ENCODE measurements at places on chromosomes 3 and 15.
A peak's percentile ranks its signal among the peaks of the same experiment; 100 is the strongest.

GRCh38 chr3:194270627-194271459 is 80.3 kb downstream of the CPN2 start:
- peak; percentile 63 for DNase-seq

- DNase-seq: no peak
Measured at GRCh38 chr3:182711853-182712252, 81.5 kb upstream of the ATP11B start.

DNA sequence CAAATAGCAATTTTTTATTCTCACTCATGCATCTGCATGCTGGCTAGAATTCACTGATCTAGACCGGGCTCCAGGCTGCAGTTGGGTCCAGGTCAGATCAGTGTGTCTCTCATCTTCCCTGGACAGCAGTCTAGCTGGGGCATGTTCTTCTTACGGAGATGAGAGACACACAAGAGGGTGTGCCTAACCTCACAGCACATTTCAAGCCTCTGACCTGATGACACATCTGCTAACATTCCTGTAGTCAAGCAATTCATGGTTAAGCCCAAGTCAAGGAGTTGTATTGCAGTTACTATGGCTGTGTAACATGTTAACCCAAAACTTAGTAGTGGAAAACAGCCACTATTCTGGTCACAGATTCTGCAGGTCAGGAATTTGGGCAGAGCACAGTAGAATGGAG is 13.1 kb downstream of the BSN start:
- no peak for DNase-seq

DNA sequence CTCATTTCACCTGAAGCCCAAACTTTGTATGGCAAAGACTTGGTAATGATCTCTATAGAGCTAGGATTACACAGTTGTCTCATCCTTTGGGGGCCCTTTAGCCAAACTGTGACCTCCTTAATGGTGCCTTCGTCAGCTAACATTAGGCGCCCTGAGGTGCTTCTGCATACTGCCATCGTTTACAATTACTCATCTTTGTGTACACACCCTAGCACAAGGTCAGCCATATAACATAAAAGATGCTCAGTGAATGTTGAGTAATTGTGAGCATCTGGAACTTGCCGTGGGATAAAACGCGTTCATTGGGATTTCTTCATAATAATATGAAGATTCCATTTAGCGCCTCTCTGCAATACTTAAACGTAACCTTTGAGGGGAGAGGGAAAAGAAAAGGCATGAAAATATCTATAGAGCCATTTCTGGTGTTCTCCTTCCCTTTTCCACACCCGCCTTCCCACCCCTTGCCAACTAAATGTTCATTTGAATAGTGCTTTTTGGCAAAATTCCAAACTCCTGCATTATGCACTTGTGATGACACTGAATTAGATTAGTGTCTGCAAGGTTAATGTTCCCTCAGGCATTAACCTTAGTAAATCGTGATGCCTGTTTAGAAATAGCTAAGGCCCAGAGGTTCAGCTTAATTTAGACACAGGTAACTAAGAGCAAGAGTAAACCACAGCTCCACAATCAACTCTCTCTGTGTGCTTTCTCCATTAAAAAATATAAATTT is 990 bp upstream of the ZNF148 start:
- peak; percentile 28 for DNase-seq

- DNase-seq: peak; percentile 44
Measured at GRCh38 chr15:100879061-100879463, 569 bp upstream of the ALDH1A3 start.
